ENCODE measurements at places on chromosomes 5 and 9.

- DNase-seq: peak; percentile 45
Observed at GRCh38 chr9:117411547-117411946, 3.3 kb downstream of the ASTN2 start.

DNA sequence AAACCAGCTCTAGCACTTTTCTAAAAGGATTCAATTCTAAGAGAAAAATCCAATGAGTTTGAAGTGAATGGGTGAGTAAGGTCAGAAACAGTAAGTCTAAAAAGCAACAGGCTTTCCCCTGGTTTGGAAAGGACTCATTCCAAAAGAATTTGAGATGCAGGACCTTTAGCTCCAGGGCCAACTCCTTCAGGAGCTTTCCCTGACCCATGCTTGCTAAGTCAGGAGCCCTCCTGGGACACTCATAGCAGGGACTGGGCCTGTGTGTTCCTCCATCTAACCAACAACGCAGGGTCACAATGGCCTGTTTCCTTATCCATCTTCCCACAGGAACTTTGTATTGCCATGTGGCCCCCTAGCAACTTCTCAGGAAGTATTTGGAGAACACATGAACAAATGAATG, 198.8 kb downstream of the FRMD3 start:
- DNase-seq: no peak

DNA sequence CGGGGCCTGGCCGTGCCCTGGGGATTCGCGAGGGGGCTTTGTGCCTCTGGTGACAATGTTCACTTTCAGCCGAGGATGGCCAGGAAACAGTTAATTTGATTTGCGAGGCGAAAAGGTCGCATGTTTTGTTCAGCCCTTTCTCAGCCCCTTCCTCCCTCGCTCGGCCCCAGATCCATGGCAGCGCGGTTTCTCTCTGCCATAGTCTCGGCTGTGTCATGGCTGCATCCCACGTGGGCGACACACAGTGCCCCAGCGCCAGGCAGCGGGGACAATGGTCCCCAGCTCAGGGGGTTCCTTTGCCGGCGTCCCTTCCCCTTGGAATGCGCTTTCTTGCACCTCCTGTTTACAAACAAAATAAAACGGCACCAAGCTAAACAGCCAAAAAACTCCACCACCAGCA, 370.3 kb upstream of the IRX2 start:
- no peak for DNase-seq

DNA sequence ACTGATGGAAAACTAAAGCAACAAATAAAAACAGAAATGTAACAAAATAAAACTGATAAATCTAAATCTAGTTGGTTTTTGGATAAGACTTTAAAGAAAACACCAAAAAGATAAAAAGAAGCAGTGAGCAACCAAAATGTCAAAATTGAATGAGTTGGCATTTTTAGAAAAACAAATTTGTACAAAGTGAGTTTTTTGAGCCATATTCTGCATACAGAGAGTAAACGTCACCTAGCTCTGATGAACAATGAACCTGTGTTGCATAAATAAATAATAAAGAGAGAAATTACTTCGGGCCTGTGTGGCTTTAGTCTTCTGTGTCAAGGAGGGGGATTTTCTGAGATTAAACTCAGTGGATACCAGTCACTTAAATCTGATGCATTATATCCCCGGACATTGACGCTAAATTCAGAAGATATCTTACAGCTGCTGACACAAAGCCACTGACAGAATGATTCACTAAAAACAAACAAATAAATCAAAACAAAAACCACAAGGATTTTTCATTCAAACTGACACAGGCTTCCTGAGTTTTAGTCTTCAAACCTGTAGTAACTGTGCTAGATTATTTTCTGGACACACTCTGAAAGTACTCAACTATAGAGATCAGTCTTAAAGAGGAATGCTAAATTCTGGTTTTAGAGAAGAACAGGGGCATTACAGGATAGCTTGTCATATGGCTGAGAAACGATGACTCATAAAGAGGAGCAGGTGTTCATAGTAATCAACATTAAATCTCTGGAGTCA, 403.5 kb upstream of the ST8SIA4 start:
- DNase-seq: no peak

- peak; percentile 86 for DNase-seq
Observed at GRCh38 chr5:111757355-111758283, 625 bp upstream of the NREP start.

DNA sequence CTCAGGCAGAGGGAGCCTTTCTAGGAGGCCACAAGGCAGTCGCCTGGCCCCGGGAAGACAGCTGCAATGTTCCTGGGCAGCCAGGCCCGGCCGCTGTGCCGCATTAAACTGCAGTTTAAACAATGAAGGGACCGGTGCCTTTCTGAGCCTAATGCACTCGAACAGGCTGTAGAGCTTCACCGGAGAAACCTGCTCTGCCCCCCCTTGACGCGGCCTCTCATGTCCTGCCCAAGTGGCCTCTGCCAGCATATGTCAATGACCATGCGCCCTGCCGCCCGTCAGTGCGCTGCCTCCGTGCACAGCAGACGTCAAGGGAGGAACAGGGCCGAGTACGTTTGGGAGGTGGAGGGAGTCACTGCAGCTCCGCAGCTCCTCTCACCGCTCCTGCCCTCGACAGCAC, 38.4 kb upstream of the BARHL1 start:
- DNase-seq: no peak

- DNase-seq: no peak
Observed at GRCh38 chr9:116617389-116617788, 69.7 kb upstream of the TRIM32 start.

- no peak for DNase-seq
Observed at GRCh38 chr9:129981180-129981907, 61.6 kb downstream of the FNBP1 start.

- no peak for DNase-seq
Observed at GRCh38 chr5:111741278-111741677, 15.7 kb downstream of the NREP start.

DNA sequence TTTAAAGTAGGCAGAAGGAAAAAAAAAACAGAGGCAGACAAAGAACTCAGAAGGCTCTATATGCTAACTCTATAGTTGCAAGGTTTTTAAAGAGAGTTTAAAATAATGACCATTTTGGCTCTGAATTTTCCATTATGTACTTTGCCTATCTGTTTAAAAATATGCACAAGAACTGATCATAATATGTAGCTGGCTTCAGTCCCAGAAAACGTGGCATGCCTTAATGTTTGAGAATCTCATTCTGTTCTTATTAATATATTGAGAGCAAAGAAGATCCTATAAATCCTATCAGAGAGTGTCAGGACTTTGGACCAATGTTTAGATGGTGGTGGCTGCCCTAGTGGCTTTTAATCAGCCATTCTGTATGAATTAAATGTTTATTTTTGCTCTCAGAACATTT, 121.5 kb downstream of the JMY start:
- no peak for DNase-seq

DNA sequence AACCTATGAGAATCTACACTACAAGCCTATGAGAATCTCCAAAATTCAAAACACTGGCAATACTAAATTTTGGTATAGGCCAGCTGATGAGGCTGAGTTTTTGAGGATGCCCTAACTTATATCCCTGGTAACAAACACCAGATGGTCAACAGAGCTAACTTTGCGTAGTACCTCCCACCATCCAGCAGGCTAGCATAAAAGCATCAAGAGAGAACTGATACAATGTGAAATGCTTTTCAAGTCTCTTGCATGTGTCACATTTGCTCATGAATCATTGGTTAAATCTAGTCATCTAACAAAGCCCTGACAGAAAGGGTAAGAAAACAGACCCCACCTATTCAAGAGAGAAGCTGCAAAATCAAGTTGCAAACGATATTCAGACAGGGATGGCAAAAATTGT, 1609.7 kb upstream of the CDH9 start:
- DNase-seq: no peak
